KBM-7 (cell line): ENCODE measurements at places on chromosomes 3 and 15.

DNA sequence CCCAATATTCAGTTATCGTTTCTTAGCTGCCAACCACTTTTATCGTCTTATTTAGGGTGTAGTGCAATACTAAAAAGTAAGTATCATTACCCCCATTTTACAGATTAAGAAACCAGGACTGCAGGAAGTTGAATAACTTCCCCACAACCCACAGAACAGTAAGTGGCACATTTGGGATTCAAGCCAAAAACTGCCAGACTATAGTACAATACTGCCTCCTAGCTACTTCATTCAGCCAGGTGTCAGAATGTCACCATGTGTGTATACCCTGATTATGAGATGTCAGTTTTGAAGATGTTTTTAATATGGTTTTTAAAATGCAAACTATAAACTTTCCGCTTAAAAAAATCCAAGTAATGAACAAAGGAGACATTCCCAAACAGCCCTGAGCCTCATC, 74.2 kb upstream of the PROK2 start:
- peak; percentile 69 for DNase-seq

GRCh38 chr15:81000144-81000623, 539 bp upstream of the TLNRD1 start:
- DNase-seq = no peak

DNA sequence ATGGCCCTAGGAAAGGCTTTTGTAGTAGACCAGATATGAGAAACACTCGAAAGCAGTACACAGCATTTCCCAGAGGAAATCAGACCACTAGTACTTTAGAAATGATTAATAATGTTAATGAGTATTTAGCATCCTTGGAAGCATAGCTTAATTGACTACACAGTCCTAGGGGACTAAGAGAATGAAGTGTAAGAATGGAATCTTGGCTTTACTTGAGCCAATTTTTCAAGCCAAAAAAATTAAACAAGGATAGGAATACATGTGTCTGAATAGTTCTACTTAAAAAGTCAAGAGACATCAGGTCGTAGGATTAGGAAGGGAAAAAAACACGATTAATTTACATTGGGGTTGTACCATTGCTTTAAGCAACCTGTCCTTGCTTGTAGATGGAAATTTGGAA, 38.2 kb downstream of the DPPA2 start:
- DNase-seq = no peak

DNA sequence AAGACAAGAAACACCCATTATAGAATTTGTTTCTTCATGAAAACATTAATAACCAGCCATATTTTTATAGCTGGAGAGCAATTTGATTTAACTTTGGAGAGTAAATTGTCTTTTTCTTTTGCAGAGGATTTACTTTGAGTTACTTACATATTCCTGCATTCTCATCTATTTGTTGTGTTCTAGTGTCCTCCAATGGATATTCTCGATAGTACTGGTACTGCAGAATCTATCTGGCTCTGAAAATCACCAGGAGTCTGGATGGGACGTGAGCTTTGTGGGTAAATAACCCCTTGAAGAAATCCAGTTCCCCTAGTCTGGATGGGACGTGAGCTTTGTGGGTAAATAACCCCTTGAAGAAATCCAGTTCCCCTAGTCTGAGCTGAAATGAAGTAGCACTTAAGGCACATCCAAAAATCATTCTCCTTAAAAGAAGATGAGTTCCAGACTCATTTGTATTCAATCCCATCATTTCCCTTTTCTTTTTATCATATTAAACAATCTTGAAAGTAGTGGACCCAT, 294.1 kb upstream of the UBE2E2 start:
- DNase-seq = no peak

DNA sequence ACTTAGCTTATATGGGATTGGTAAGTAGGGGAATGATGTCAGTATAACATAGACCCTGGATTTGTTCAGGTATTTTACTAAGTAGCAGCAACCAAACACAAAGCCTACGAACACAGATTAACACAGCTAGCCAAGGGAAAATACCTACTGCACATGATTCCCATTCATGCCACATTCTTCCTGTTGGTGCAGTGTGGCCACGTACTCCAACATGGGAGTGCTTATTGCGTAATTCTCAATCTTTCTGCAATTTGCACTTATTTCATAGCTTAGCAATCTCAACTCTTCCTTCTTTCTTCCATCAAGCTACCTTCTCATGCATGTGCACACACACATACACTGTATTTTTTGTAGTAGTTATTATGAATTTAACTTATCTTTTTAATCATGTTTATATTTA, 186.8 kb downstream of the IL5RA start:
- DNase-seq = peak; percentile 5

DNA sequence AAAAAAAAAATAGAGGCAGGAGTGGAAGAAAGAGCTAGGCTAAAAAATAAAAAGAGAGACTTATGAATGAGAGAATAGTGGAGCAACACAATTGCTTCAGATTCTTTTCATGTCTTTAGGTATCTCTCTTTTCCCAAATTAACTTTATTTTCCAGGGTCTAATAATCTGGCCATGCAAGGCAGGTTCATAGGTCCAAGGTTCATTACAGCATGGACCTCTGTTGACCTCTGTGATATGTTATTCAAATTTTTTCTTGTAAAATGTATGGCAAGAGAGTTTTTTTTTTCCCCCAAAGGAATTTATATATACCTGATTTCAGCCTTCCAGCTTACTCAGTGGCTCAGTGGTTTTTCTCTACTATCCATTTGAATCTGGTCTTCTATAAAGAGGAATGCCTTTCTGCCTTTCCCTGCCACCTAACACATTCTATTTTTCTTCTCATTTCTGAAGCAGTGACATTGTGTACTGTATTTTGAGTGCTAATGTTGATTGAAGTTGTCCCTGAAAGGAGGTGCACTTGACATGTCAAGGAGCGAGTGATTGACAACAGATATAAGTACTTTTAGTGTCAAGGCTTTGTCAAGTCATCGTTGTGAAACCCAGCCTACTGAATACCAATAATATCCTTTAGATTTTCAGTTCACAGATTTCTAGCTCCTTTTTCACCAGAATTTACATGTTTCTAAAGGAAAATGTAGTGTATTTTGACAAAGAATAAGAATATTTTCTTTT, 118.5 kb downstream of the MAP2K5 start:
- DNase-seq = no peak

DNA sequence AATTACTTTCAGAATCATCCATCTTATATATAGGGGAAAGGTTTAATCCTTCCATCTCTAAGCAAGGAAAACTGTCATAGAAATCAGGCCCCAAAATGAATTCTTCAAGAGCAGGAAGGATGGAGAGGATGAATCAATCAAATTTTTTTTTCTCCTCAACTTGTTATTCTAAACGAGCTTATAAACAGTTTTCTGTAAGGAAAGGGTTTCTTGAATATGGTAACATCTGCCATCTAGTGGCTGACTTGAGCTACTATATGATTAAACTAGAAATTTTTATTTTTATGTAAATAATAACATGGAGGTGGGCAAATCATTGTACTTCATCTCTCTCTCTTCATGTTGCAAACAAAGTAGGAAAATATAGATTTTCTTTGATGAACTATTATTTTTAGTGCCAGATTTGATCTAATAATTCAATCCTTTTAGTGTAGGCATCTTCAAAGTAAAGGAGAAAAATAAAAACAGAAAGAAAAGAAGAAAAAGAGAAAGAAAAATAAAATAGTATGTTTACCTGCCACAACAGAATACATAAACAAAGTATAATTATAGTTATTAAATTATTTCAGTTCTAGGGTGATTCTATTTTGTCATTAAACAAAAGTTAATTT, 146.6 kb downstream of the SERPINI1 start:
- peak; percentile 50 for DNase-seq

GRCh38 chr15:76108021-76108723, 48.4 kb downstream of the TMEM266 start:
- DNase-seq = no peak

DNA sequence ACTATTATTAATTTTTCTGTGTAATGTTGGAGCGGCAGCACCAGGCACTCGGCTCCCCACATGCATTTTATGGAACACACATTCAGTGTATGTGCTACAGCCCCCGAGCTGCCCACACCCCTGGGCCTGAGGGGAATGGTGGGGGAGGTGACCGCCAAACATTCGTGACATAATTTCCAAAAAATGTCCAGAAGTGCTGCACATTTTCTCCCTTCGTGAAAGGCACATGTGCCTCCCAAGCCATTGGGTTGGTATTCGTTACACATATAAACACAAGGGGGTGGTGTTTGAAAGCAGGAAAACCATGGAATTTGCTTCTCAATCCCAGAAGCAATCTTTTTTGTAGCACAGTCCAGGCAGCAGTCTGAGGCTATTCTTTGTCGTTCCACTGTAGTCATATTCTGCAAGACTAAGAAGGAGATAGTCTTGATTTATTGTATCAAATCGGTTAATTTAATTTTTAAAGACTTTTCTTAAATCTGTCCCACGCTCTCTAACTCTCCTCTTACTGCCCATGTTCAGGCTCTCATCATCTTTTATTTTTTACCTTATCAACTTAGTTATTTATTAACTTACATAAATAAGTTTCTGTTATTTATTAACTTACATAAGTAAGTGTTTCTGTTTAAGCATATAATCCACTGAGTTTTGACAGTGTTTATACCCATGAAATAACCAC, 39.2 kb upstream of the POLR2M start:
- DNase-seq = no peak

GRCh38 chr3:153029350-153029749, 132.7 kb upstream of the RAP2B start:
- DNase-seq = no peak

DNA sequence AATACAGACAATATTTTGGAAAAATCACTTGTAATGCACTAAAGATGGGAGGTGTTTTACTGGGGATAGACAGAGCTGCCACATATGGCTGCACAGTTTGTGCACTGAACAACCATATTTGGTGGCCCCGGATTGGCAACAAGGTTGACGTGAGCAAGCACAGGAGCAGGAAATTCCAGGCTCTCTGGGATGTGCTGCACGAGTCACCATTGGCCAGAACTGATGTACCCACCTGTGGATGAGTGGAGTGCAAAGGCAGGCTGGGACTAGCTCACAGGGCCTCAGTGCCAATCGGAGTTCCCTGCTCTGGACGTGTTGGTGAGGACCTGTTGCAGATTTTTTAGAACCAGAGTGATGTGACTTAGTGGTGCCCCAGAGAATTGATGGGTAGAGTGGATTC, 42.0 kb upstream of the SCAANT1 start:
- no peak for DNase-seq

DNA sequence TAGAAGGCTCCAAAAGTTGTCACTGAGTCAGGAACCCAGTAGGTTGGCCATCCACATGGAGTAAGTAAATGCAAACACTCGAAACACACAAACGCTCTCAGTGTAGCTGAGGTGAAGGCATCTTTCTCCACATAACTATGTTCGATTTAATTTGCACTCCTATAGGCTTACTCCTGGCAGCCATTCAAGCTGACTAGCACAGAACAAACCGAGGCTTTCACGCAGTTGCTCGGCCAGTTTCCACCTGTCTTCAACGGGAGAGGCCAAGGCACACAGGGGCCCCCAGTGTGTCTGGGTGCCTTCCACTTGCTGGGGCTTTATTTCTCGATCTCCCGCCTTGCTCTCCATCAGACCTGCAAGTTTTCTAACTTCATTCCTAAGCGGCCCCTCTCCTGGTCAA, 18.9 kb downstream of the RGMA start:
- DNase-seq = no peak

DNA sequence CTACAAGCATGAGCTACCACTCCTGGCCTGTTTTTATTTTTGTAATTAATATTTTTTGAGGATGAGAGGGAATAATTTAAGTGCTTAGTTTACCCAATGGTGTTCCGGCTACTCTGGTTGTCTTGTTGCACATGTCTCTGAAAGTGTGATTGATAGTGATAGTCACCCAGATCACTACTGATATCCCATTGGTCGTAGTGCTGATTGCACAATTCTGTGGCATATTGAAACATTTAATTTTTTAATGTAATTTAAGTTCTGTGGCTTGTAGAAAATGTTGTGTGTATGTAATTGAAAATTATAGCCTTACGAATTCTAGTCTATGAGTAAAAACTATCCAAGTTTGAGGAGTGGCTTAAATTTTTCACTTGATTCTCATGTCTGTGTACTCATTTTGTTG, 11.9 kb downstream of the ARIH2 start:
- no peak for DNase-seq

DNA sequence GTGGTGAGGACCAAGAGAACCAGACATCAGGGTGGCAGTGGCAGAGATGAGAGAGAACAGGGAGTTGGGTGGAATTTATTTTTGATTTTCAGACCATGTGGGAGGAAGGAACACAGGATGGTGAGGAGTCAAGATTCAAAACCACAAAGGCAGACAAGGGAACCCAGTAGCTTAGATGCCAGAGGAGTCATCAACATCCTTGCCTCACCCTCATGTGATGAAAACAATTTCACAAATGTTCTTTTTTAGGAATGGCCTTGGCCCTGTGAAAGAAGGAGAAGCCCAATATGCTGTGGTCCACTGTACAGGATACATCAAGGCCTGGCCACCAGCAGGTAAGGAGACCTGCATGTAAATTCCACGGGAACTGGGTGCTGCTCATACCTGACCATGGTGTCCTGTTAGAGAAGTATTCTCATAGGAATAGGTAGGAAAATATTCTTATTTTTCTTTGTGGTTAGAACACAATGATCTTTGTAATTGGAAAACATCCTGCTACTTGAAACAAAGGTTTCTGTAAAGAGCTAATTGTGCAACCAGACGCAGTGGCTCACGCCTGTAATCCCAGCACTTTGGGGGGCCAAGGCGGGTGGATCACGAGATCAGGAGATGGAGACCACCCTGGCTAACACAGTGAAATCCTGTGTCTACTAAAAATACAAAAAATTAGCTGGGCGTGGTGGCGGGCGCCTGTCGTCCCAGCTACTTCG, 110.0 kb downstream of the ARNT2 start:
- DNase-seq = no peak

GRCh38 chr3:48898383-48899234, at the start of gene SLC25A20:
SLC25A20 (minus strand) TSS chr3:48898882; CDS start chr3:48898794, 88 bp downstream.
- peak; percentile 88 for DNase-seq

GRCh38 chr15:96331144-96331944, 844 bp downstream of the NR2F2 start:
- no peak for DNase-seq

DNA sequence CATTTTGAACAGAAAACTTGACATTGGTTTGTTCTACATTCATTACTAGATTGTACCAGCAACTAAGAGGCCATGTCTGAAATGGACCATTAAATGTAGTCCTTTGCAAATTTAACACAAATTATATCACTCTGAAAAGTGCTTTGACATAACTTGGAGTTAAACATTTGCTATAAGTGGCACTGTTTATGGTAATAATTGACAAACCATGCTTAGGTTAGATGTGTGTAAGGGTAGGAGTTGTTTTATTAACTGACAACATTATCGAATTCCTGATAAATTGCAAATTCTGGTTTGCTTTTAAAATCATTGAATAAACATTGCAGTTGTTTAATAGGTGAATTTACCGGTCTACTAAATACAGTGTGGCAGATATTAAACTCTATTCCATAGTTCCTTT, 6.1 kb upstream of the TMEM207 start:
- no peak for DNase-seq
